Stimulated activated CD4-positive, alpha-beta T cell treated with anti-CD3 and anti-CD28 coated beads, Interleukin-15, amount 100 ng/mL, for 48 hours (primary cell): ENCODE measurements at places on chromosomes 13 and 19.
A peak's percentile ranks its signal among the peaks of the same experiment; 100 is the strongest.

DNA sequence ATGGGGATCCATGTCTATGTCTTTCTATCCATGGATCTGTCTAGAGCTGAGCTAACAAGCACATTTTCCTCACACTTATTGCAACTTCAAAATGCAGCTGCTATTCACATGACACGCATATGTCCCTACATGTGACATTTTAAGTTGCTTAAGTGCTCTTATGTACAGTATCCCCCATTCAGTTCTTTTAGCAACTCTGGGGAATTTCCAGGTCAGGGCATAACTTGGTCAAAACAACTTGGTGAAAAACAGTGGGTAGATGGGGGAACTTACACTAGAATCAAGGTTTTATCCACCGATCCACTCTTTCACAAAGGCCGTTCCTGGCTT is 73.0 kb downstream of the COL4A1 start:
- DNase-seq = no peak

- no peak for DNase-seq
These were observed 3.5 kb downstream of the ZSCAN5B start for GRCh38 chr19:56193981-56194640.

DNA sequence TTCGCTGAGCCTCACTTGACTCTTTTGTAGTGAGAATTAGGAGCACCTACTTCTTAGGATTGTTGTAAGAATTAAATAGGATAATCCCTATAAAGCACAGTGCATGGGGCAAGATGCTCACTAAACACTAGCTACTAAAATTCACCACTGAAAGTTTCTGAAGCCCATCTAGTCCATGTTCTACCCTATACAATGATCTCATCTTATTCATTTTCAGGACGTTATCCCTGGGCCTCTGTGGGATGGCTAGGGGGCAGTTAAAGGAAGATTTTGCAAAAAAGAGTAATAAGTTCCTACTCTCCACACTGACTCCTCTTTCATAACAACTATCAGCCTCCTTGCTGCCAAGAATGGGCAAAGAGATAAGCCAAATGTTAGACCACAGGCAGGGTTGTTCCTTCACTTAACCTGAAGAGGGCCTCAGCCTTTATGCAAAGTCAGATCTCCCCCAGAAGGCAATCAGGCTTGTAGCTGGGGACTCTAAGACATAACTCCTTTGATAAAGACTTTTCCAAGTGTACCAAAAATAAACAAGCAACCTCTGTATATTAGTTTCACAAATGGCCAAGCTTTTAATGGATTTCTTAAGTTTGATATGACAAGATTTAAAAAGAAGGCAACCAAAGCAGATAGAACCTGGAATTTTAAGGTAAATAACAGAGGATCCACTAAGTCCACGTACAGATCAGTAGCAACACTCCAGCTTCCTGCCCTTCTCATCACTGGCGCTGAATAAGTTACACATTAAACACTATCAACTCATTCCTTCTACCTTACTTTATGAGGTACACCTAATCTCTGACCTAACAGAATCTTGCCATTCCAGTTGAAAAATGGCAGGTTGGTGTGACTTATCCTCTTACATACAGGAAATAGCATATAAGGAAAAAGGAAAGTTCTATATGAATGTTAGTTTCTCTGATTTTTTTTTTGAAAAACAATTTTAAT is 44.4 kb downstream of the ELF1 start:
- DNase-seq = peak; percentile 10

- no peak for DNase-seq
These were observed 23.4 kb downstream of the SIPA1L3 start for GRCh38 chr19:37930416-37930815.

DNA sequence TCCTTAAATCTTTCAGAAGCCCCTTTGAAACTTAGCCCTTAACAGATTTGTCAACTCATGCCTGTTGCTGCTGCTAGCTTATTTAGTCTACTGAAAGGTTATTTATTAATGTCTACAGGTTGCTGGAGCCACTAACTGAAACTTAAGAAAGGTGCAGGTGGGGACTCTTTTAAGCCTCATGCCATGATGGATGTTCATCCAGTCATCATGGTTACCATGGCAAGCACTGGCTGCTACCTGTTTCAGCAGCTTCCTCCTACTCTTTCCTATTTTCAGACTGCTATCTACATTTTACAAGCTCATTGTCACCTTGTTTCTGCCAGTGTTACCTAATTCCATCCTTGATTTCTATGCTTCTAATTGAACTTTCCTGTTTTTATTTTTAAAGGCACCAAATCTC is 27.1 kb downstream of the DGKH start:
- no peak for DNase-seq

DNA sequence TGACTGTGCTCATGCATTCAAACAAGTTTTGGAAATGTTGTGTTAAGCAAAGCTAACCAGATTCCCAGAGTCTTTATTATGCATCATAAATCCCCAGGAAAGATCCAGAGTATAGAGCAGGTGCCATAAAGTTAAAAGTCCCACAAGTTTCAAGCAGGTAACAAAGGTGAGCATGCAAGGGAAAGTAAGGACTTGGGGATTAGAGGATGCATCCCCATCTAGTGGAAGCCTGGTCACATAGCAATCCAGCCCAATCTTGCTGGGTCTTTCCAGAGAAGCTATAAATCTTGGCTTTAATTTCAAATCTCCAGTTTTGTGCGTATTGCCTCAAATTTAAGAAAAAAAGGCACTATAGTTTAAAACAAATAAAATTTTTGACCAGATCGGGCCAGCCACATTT is 72.7 kb downstream of the ZNF254 start:
- DNase-seq = no peak

DNA sequence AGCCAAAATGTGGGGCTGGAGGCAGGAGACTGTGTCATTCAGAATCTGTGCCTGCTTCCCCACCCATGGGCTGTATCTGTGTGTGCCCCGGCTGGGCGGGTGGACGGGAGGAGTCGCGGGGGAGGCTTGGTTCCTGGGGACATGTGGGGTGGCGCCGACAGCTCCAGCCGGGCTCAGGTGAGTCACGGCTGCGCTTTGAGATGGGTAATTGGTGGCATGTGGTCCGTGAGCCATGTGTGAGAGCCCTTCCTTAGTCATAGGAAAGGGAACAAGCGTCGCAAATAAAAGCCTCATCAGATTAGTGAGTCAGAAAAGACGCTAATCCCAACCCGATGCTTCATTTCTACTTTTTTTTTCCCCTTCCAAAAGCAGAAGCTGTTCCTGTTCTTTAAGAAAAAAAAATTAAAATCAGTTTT is 118.6 kb upstream of the ZNF536 start:
- DNase-seq = no peak
